B cell (primary cell): ENCODE measurements at places on chromosomes 7 and 10.
A peak's percentile ranks its signal among the peaks of the same experiment; 100 is the strongest.

DNA sequence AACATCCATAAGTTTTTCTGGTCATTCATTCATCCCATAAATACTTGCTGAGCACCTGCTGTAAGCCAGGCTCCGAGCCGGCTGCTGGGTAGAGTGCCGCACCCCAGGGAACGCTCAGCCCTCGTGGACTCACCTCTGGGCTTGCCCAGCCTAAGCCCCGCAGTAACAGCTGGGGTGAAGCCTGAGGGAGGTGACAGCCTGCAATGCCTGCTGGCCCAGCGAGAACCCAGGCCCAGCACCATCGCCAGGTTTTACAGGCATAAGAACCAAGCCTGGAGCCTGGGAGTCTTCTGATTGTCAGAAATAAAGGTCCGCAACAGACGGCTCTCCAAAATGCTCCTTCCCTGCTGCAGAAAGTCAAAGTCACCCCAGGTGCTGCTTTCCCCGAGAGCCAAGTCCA, 205.4 kb downstream of the ZMYND11 start:
- no peak for DNase-seq

DNA sequence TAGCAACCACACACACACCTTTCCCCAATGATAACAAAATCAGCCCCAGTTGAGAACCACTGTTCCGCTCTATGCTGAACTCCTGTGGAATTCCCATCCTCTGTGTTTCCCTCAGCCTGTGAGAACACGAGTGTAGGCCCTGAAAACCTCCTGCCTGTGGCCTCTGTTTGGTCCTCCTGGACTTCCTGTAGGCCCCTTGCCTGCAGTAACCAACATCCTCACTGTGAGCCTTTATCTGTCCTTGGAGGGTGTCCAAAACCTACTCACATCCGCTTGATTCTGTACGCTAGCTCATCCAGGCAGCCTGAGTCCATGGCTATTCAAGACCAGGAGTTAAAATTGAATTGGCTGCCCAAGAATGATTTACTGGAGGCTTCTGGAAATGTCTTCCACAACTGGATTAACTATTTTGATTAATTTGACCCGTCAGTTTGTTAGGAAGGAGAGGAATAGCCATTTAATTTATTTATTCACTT, 149.8 kb downstream of the AKR1D1 start:
- no peak for DNase-seq

DNA sequence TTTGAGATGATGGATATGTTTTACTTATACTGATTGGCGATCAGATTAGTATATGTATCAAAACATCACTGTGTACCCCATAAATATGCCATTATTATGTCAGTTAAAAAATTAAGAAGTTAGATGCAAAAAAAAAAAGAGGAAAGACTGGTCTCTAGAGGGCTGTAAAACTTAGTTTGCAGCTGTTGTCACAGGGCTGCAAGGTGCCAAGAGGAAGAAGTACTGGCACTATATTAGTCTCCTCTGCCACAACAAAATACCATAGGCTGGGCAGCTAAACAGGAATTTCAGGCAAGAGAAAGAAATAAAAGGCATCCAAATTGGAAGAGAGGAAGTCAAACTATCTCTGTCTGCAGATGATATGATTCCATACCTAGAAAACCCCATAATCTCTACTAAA, 177.8 kb upstream of the PLPP4 start:
- DNase-seq = no peak

DNA sequence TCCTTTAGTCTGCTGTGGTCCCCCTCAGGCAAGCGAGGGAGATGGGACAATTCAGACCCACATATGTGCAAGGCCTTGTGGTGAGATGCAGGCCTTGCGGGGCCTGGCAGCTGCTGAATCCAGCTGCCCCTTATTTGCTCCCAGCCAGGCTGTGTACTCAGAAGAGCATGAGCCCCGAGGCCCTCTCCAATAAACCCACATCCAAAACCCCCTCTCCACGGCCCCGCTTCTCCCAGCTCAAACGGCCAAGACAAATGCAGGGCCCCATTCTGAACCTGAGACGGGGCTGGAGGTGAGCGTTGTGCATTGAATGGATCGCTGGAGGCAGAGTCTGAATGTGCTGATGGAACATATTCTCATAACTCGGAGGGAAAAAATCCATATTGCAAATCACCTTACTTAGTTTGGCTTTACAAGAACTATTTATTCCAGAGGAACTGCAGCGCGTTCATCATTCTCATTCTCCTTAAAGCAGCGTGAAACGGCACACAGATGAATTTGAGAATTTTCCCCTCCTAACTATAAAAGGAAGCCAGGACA, 169.2 kb upstream of the LYZL2 start:
- DNase-seq = no peak

DNA sequence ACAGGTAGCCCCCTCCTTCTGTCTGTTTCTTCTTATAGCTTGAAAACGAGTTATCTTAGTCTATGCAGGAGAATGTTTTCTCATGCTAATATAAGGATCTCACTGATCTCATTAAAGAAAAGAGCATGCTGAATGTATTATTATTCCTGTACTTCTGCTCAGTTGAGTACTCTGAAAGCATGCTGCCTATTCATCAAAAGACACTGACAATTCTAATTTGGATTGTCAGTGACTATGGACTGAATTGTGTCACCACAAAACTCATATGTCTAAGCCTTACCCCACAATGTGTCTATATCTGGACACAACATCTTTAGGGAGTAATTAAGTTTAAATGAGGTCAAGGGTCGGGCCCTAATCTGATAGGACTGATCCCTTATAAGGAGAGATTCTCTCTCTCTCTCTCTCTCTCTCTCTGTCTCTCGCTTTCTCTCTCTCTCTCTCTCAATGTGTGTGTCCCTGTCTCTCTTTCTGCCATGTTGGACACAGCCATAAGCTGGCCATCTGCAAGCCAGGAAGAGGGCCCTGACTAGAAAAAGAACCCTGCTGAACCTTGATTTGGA, 98.4 kb downstream of the GNAT3 start:
- no peak for DNase-seq

GRCh38 chr7:95658676-95659075, 62.4 kb upstream of the PDK4 start:
- DNase-seq = no peak

DNA sequence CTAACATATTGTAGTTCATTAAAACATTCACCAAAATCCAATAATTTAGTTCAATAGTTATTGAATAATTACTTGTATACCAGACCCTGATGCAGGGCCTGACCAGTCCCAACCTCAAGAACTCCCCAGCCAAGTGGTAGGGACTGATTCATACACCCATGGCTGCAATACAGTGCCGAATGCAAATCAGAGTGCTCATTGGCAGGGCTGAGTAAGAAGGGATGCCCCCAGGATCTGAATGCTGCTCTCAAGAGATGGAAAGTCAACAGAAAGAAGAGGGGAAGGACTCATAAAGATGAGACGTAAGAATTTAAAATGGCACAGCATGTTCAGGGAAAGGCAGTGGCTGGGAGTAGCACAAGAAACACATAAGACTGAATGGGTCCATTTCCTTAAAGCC, 29.9 kb downstream of the ZNF438 start:
- DNase-seq = no peak

DNA sequence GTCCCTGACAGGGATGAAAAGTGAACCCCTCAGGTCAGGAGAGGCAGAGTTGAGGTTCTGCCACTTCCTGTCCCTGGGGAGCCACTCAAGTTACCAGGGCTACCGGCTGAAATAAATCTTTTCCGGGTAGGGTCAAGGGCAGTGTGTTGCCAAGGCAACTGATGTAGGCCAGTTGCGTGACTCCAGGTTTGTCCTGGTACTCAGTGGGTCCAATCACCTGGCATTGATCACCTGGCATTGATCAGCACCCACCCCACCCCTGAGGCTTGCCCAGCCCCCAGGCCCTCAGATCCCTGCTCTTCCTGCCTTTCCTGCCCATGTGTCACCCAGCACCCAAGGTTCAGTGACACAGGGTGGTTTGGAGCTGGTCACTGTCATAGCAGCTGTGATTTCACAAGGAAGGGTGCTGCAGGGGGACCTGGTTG, 5.9 kb downstream of the SAP25 start:
- DNase-seq = no peak

- DNase-seq = no peak
These were observed 193.4 kb upstream of the ZMIZ1 start for GRCh38 chr10:78875331-78875877.

GRCh38 chr7:31890766-31891165, 179.4 kb downstream of the PDE1C start:
- DNase-seq = no peak

GRCh38 chr10:123017421-123018165, 8.8 kb downstream of the ACADSB start:
- no peak for DNase-seq

GRCh38 chr7:149422914-149423301, 38.0 kb downstream of the ZNF777 start:
- DNase-seq = no peak

DNA sequence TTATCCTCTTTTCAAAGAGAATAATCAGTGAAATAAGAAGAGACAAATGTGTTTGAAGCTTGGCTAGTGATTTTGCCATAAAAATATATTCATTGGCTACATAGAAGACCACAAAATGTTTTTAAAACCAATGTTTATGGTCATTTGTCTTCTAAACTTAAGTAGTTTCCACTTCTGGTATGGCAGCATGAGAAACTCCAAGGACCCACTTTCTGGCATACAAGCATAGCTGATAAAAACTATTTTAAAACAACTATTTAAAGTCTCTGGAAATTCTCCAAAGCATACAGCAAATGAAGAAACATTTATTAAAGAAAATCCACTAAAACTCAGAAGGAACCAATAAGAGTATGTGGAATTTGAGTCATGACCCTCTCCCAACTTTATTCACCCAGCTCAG, 89.2 kb upstream of the TOMM7 start:
- no peak for DNase-seq

DNA sequence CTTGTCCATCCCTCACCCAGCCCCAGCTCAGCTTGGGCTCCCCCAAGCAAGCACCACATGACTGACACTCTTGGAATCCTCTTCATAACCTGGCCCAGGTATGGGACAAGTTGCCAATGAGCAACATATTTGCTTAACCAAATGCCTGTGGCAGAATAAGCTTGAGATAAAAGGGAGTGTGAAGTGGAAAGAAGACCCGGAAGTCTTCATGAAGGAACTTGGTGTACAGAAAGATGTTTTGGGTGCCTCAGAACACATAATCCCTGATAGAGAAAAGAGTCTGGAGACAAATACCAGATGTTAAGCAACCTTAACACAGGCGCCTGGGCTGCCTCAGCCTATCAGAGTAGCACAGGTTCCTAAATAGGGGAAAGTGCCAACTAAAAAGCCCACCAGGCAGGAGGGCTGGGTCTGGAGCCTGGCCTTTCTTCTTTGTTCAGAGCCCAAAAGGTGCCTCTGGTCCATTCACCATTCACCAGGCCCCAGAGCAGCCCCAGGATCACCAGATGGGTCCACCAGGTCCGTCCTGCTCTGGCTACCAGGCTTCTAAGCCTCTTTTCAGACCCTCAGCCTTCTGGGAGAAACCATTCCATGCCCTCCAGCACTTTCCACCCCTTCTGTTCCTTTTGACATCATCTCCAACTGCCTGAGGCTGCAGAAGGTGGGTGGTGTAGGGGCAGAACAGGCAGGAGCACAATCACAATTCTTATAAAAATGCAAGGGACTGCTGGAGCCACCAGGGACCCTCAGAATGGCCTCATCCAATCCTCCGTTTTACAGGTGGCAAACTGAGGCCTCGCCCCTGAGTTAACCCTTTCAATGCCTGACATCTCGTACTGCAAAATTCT, 22.6 kb downstream of the KCNMA1 start:
- no peak for DNase-seq

DNA sequence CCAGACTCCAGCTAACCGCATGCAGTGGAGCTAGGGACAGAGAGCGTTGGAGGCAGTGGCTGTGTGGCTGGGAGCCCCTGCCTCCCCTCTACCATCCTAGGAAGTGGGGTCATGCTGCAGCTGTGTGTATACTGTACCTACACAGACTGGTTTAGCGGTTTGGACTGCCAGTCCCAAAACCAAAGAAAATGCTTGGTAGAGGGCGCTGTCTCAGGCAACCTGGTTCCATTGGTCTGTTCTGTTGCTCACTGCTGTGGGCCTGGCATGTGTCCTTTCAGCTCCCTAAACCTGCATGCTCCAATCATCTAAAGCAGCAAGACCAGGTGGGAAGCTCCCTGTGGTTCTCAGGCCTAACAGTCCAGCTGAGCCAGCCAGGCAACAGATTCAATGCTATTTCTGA, 4.5 kb downstream of the RBP4 start:
- no peak for DNase-seq

DNA sequence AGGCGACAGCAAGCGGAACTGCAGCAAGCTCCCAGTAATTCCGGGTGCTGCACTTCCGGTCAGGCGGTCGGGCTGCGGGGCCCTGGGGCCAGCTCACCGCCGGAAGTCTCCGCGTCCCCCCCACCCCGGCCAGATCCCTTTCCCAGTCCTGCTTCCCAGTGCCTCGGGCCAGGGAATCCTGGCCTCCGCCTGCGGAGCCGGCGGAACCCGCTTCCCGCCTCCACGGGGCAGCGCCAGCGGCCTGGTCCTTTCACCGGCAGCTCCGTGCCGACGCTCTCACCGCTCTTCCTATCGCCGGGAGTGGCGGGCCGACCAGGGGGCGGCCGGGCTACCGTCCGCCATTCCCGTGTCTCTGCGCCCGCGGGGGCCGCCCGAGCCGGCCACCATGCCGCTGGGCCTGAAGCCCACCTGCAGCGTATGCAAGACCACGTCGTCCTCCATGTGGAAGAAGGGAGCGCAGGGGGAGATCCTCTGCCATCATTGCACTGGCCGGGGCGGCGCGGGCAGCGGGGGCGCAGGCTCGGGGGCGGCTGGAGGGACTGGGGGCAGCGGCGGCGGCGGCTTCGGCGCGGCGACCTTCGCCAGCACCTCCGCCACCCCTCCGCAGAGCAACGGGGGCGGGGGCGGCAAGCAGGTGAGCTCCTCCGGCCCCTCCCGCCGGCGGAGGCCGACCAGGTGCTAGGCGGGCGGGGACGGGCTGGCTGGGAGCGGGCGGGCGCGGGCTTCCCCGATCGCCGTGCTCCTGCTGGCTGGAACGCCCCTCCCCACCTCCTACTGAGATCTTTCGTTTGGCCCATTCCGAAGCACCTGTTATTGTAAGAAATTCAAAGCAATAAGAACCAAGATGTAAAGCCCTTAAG, at the start of gene GATAD1:
TSS of gene GATAD1 (plus strand) at position 138 of the 860 bp plus-strand sequence. CDS start at position 386, 248 bp downstream.
- peak; percentile 91 for DNase-seq

DNA sequence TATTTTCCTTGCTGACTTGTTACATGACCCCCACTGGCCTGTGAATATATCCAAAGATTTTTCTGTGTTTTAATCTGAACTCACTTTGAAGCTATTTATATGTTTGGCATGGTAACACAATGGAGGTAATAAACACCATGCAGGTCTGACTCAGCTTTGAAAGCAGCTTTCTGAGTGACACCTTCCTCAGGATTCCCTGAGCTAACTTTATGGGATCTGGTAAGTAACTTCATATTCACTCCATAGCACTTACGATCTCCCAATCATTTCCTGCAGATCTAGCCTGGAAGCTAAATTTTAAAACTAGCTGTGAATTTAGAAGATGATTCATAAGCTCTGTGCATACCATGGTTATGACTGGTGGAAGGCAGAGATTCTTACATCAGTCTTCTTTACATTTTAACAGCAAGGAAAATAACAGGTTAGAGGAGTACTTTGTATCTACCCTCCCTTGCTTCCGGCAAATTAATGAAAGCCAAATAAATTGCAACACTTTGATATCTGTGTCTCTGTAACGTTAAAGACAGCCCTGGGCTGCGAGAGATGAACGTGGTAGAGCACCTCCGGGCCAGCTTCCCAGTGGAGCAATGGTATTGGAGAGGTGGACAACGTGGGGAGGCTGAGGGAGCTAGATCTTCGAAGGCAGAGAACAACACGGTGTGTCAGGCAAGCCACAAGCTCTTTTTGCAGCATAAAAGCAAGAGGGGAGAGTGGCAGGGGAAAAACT, 170.2 kb upstream of the KLF14 start:
- no peak for DNase-seq

- DNase-seq = no peak
These were observed 39.8 kb downstream of the GNA12 start for GRCh38 chr7:2804227-2804763.

GRCh38 chr10:67666416-67667034, 29.5 kb downstream of the CTNNA3 start:
- DNase-seq = peak; percentile 41
